Retinal pigment epithelial cell (primary cell): ENCODE measurements at places on chromosomes 5 and 9.
A peak's percentile ranks its signal among the peaks of the same experiment; 100 is the strongest.

DNA sequence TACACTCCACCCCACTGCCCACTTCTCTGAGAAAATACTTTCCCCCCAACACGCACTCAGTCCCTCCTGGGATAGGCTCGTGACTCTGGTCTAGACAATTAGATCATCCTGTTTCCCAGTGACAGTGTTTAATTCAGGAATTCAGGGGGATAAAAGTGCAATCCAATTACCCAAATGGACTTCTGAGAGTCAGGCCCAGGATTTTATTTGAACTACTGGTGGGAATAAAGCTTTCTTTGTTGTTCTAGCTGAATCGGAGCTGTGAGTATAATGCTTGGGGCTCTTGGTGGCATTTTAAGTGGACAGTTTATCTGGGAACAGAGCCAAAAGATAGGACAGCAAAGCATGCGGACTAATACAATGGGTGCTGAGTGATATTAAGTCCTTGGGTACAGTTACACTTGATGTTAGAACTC, 683.3 kb downstream of the MAT2B start:
- peak; percentile 54 for DNase-seq

GRCh38 chr5:264338-264737, 7.1 kb upstream of the PDCD6 start:
- DNase-seq, result no peak

DNA sequence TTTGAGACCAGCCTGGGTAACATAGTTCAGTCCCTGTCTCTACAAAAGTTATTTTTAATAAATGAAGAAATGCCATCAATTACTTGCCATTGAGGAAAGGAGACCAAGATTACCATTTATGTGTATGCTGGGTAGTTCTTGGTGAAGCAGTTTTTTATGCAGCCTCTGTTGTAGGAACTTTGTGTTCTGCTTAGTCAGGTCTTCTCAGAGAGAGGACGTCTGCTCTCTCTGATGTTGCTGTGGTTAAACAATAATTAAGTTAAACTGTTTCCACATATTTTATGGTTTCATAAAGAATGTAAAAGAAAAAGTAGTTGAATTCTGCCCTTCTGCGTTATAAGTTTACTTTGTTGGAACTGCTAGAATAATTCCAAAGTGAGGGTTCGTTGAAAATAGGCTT, 210.5 kb downstream of the KDM4C start:
- DNase-seq, result no peak

- no peak for DNase-seq
These were observed 296.6 kb downstream of the FBXL7 start for GRCh38 chr5:15796557-15796956.

DNA sequence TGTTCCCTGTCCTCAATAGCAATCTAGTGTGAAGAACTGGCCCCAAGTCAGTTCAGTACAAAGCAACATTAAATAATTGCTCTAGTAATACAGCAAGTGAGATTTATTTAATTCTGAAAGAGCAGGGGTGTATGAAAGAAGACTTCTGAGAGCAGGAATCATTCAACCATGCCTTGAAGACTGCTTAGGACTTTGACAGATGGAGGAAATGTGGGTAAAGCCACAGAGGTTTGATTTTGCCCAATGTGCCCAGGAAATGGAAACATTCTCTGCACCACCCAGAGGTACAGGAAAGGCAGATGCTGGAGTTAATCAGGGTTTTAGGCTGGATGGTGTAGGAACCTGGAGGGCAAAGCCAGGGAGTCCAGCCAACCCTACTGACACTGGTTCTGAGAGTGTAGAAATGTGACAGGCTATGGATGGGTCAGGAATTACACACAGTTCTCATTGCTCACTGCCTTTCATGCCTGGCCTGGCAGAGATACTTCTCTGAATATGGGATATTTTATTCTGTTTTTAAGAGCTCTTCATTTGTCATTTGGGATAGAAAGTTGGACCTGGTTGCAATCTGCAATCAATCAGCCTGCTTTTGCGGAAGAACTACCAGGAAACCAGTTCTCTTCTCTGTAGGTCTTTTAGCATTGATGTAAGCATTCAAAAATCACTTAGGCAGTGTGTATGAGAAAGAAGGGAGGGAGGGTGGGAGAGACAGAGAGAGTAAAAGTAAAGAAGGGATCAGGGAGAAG, 88.3 kb downstream of the BRINP1 start:
- DNase-seq, result no peak

DNA sequence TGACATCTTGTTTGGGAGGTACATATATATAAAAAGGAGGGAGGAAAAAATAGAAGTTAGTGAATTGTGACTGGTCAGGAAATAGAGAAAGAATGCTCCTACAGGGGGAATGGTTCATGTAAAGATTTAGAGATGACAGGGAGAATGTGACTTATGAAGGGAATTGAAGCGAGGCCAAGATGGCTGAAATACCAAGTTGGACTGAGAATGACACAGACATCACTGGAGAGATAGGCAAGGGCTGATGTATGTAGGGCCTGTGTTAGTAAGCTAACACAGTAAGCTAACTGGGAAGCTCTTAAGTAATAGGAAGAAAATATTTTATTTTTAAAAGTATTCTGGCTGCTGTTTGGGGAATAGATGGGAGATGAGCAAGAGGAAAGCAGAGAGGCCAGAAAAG, 286.3 kb downstream of the NNT start:
- DNase-seq, result no peak

DNA sequence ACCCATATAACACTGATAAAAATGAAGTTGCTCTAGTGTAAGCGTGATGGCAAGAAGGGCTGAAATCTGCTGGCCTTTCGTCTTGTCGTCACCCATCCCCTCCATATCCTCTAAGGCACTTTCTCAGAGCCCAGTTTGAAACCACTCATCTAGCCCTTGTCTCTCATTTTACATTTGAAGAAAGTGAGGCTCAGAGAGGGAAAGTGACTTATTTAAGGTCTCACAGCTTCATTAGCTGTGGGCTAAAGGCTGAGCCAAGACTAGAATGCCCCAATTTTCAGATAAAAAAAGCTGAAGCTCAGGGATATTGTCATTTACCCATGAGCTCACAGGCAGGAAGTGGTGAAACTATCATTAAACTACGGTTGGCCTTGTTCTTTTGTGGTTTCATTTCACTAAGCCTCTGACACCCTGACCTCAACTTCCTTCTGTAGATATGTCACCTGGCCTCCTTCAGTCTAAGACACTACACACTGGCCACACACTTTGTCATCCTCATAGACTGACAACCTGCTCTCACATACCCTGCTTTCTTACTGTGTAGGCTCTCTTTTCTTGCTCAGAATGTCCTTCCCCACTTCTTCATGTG, 176.7 kb upstream of the DMAC1 start:
- DNase-seq, result no peak

- no peak for DNase-seq
These were observed 10.0 kb upstream of the ATG10 start for GRCh38 chr5:81961651-81962440.

- DNase-seq, result no peak
These were observed 2.7 kb downstream of the RPL37 start for GRCh38 chr5:40832345-40832744.

- no peak for DNase-seq
These were observed 80.0 kb upstream of the COL5A1 start for GRCh38 chr9:134561427-134562145.

DNA sequence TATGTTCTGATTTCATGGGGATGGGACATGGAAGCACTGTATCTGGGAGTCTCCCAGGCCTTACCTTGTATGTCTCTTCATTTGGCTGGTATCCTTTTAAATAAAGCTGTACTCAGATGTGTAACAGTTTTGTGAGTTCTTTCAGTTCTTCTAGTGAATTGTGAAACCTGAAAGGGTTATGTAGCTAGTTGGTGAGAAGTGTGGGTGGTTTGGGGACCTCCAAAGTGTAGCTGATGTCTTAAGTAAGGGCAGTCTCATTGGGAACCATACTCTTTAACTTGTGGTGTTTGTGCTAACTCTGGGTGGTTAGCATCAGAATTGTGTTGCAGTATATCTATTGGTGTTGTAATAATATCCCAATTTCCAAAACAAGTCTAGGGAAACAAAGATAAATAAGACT, 166.9 kb upstream of the CCNH start:
- DNase-seq, result no peak

GRCh38 chr9:8860925-8861324, 1061.3 kb upstream of the DMAC1 start:
- DNase-seq, result no peak

DNA sequence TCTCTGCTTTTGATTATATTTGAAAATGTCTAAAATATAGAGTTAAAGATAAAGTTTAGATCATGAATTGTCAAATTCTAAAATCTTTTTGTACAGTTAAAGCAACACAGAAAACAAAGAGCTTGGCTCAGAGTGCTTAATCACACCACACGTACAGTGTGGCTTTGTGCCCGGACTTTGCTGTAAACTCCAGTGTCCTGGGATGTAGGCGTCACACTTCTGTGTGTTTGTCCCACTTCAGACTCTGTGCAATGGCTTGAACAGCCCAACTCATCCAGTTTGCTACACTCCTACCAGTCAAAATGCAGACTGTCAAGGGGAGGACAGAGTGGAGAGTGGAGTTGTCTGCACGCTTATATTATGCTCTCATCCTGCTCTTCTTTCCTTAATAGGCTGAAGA, 45.3 kb downstream of the SMARCA2 start:
- peak; percentile 19 for DNase-seq

- no peak for DNase-seq
These were observed 529.3 kb downstream of the BNC2 start for GRCh38 chr9:16341177-16341576.

GRCh38 chr9:96398582-96399324, 15.2 kb upstream of the SLC35D2 start:
- no peak for DNase-seq

DNA sequence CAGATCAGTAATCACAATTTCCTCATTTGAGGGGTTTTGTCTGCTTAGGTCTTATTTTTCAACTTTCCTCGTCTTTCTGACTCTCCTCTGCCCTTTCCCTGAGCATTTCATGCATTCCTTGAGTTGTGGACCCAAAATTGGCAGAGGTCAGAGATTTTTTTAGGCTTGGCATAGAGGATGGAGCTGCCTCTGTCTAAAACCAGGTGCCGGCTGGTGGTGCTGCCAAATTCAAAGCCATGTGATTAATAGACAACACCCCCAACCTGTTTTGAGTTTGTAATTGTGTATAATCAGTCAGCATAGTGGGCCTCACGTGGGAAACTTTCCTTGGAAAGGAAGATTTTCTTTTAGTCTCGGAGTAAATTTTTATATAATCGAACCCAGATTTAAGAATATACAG, 39.6 kb downstream of the TJP2 start:
- no peak for DNase-seq

DNA sequence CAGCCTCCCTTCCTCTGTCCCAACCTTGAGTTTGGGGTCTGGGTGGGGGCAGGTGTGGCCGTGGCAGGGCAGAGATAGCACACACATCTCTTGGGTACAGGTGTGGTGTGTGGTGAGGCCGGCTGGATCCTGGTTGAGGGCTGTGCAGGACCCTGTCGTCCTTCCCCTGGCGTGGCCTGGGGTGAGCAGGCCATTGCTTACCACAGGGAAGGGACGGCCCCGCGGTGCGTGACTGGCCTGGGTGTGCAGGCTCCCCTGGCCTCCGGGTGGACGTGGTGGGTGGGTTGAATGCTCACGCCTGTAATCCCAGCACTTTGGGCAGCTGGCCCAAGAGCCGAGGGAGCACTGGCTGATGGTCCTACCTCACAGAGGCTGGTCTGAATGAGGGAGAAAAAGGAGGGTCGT, 1.2 kb downstream of the ARRDC1 start:
- DNase-seq, result no peak

DNA sequence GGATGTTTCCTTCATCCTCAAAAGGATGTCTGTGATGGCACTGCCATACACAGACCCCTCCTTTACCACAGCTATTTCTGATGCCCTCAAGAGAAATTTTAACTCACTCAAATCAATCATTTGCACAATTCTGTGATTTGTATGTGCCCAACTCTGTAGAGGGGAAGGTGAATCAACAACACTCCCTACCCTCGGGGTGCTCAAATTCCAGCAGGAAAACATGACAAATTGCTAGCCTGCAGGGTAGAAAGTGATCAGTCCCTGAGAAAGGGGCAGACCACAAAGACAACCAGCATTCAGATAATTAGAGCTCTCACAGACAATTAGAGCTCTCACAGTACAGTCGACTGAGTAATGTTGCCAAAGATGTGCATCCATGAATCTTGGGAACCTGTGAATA, 45.3 kb upstream of the FOXE1 start:
- no peak for DNase-seq

- DNase-seq, result no peak
These were observed 311.7 kb upstream of the ZNF608 start for GRCh38 chr5:125057912-125058826.

- no peak for DNase-seq
These were observed 10.5 kb downstream of the PTTG1 start for GRCh38 chr5:160432196-160432595.

DNA sequence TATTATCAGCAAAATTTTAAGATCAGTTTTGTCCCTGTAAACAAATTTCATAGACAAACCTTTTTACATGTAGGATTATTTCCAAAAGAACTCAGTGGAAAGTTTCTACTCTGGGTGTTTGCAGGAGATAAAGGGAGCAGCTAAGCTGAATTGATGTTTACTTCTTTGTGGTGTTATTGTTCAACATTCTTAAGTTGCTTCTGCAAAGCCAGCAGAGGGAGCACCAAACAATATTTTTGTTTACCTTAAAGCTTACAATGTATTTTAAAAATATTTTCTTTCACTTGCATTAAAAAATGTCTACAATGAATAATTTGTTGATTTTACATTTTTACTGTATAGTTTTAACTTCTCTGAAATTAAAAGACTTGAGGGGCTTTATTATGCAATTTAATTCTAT, 135.4 kb downstream of the ATG10 start:
- DNase-seq, result no peak

GRCh38 chr5:95076395-95077185, 208.3 kb downstream of the MCTP1 start:
- no peak for DNase-seq

DNA sequence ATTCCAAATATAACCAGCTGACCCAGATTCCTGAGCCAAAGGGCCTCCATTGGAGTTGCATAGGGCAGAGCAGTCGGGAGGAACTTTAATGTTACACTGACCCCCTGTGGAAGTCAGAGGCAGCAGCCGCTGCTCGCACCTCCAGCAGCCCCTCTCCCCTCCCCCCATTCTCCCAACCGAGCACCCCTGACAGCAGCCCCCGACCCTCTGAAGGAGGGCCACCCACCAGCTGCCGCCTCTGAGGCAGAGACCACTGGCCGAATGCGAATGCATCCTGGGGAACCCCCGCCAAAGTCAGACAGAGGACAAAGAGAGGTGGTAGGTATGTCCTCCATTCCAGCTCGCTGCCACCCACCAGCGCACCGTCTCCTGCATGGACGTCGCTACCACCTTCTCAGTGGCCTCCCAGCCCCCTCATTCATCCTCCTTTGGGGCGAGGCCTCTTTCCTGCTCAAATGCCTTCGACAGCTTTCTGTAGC, 231.0 kb downstream of the CDK5RAP2 start:
- DNase-seq, result no peak
